ENCODE measurements at places on chromosomes 11 and 22. TPM values are rescaled to one million over a fixed set of nuclear protein-coding genes. Genes with fewer than 3 reads are reported as not detected.

DNA sequence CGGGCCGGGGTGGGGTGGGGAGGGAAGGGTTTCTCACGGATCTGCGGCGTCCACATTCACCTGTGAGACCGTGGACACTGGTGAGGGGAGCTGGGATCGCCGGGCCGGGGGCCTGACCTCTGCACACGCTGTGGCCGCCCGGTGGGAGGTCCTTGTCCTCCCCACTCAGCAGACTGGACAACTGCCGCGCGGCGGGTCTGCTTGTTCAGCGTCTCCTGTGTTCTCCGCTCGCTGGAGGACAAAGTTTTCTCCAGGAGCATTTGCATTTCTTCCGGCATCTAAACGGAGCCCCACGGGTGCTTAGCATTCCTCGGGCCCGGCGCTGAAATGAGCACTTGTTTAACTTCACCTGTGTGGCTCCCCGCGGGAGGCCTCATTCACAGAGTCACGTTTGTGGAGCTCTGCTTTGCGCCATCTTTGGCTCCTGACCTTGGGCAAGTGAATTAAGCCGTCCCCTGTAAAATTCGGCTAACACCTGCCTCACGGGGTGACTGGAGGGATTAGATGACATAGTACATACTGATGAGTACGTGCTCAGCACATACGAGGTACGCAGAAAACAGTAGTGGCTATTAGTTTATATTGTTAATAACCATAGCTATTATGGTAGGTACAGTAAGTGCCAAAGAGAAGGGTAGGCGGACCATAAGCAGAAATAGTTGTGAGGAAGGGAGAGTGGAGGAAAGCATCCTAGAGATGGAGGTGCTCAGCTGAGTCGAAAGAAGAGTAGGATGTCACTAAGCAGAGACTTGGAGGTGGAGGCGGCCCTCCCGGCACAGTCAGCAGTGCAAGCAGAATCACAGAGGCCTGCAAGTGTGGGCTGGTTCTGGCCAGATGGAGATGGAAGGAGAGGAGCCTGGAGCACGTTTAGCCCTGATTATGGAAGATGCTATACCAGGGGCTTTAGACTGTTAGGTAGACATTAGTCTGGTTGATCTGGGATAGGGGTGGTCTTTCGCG is 885 bp downstream of the TRMU start:
- DNase-seq = no peak
- peak overlapping the region; percentile 35 for H3K27ac ChIP-seq
- H3K36me3 ChIP-seq = peaks cover 61% of the 10 kb centered on the region
- peak overlapping the region; percentile 82 for H3K4me3 ChIP-seq

GRCh38 chr11:116580799-116581198 is 192.0 kb downstream of the BUD13 start:
- no peaks in the 10 kb centered on the region for H3K36me3 ChIP-seq
- no peak overlapping the region for H3K4me3 ChIP-seq
- no peak for DNase-seq
- H3K27ac ChIP-seq = no peak overlapping the region

DNA sequence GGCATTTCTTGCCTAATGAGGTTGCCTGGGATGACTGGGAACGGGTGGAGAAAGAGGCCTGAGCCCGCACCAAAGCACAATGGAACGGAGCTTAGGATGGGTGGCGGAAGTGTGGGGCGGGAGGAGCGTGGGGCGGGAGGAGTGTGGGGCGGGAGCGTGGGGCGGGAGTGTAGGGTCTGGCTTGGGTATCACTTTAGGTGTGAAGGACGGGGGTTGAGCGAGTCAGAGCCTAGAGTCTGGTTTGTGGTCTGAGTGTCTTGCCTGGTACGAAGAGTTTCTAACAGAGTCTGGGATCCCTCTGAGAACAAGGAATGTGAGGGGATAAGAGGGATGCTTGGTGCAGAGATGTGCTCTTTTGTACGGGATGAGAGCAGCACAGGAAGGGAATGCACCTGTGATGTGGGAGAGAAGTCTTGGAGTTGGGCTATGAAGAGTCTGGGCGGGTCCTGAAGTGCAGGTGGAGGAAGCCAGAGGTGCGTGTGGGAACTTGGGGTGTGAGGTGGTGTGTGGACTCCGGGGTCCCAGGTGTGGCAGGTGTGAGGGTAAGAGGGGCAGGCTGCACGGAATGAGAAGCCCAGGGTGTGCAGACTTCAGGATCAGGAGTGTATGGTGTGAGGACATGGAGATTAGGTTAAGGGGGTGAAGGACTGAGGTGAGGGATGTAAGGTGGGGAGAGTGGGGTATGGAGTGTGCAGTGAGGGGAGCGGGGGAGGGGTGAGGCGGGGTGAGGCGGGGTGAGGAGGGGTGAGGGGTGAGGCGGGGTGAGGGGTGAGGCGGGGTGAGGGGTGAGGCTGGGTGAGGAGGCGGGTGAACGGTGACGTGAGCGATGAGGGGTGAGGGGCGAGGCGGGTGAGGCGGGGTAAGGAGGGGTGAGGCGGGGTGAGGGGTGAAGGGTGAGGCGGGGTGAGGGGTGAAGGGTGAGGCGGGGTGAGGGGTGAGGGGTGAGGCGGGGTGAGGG is 1.0 kb downstream of the SYCE3 start:
- peak overlapping the region; percentile 56 for H3K4me3 ChIP-seq
- peaks cover 9% of the 10 kb centered on the region for H3K4me1 ChIP-seq
- H3K36me3 ChIP-seq = peaks cover 22% of the 10 kb centered on the region
- no peaks in the 10 kb centered on the region for H3K27me3 ChIP-seq
- no peak for DNase-seq

DNA sequence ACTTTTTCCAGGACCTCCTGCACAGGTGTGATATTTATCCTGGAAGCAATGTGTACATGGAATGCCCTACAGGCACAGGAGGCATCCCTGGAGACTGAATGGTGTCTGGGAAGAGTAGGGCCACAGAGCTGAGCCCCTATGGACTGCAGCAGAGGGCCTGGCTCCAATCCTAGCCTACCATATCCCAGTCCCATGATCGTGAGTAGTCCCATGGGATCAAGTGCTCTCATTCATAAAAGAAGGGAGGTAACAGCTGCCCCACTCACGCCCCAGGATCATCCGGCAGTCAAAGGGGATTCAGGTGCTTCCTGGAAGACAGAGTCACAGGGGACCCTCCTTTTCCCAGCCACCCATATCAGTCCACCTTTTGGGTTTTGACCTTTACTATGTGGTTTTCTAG is 24.0 kb downstream of the ANKK1 start:
- no peak overlapping the region for H3K27ac ChIP-seq
- DNase-seq = no peak
- H3K36me3 ChIP-seq = no peaks in the 10 kb centered on the region
- H3K4me1 ChIP-seq = no peaks in the 10 kb centered on the region

DNA sequence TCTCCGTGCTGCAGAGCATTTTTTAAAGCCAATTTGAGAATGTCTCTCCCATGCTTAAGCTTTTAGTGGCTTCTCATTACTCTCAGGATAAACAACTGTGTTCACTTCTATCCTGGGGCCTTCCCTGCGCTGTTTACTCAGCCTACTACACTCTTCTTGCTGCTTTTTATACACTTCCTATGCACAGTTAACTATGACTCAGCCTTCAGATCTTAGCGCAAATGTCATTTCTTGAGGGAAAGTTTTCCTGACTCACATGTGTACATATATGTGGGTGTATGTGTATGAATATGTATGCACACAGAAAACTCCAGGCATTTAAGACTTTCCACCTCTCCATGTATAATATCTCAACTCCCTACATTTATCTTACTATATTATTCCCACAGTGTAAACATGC is 9.8 kb downstream of the THAP12 start:
- no peak overlapping the region for H3K4me3 ChIP-seq
- peak overlapping the region; percentile 6 for H3K27ac ChIP-seq
- no peaks in the 10 kb centered on the region for H3K27me3 ChIP-seq
- peaks cover 12% of the 10 kb centered on the region for H3K4me1 ChIP-seq
- no peaks in the 10 kb centered on the region for H3K36me3 ChIP-seq
- DNase-seq = no peak

DNA sequence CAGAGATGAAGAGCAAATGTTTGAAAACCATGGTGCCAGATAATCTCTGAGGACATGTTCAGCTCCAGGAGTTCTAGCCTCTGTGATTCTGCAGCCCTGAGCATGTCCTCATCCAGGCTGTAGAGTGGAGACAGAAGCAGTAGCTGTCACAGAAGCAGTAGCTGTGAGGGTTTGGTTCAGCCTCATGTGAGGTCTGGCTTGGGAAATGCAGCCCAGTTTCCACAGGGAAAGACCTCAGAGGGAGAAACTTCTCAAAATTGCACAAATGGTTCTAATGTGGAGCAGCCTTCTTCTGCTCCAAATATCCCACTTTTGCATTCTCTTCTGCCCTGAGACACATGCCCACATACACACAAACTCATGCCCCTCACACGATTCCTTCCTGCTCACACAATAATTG is 48.4 kb downstream of the DBX1 start:
- DNase-seq = no peak
- H3K36me3 ChIP-seq = peaks cover 14% of the 10 kb centered on the region
- peaks cover 29% of the 10 kb centered on the region for H3K4me1 ChIP-seq
- H3K27me3 ChIP-seq = no peaks in the 10 kb centered on the region
- H3K4me3 ChIP-seq = peak overlapping the region; percentile 13

DNA sequence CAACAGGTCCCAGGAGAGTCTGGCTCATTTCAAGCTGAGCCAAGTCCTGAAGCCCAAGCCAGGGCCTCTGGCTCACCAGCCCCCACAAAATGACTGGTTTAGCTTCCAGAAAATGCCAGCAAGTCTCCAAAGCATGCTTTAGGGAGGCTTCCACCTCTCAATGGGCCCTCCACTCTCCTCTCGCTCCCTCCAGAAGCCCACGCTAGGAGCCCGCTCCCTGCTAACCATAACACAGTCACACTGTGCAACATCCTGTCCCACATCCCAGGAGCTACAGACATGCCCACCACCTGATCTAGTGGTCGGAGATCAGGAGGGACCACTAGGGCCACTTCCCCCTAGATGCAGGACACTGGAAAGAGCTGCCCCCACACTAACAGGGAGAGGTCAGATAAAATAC is 6.9 kb downstream of the SULT4A1 start:
- H3K4me3 ChIP-seq = no peak overlapping the region
- no peaks in the 10 kb centered on the region for H3K36me3 ChIP-seq
- no peaks in the 10 kb centered on the region for H3K4me1 ChIP-seq
- no peaks in the 10 kb centered on the region for H3K27me3 ChIP-seq

DNA sequence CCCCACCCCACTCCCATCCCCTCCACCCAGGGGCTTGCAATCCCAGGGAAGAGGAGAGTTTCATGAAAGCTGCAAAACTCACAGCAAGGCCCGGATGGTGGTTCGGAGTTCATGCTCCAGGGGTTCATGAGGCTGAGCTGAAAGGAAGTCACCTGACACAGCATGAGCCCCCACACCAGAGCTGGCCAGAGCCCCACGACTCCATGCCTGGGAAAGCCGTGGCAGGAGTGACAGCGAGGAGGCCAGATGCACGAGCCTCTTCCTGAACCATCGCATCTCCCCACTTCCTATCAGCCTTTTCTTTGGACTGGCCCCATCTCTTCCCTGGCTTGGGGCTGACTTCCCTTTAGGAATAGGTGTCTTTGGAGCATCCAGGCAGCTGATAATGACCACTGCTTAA is 105.8 kb downstream of the ABTB2 start:
- peaks cover 10% of the 10 kb centered on the region for H3K36me3 ChIP-seq
- H3K27ac ChIP-seq = no peak overlapping the region
- peaks cover 25% of the 10 kb centered on the region for H3K4me1 ChIP-seq

DNA sequence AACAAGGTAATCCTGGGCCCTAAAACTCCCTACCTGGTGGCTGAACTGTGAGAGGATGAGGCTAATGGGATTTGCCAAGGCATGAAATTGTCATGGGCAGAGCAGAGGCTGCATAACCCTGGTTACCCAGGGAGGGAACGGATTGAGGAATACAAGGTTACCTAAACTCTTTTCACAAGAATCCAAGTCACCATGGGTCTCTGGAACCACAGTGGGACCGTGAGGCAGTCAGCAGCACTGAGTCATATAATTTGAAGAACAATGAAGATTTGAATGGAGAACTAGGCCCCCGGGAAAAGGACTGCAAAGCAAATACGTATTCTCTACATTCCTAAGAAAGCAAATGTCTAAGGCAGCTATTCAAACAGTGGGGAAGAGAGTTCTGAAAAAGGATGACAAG is 19.8 kb downstream of the CAT start:
- H3K36me3 ChIP-seq = peaks cover 10% of the 10 kb centered on the region
- no peak overlapping the region for H3K4me3 ChIP-seq
- H3K27ac ChIP-seq = no peak overlapping the region
- DNase-seq = no peak
- H3K27me3 ChIP-seq = no peaks in the 10 kb centered on the region

DNA sequence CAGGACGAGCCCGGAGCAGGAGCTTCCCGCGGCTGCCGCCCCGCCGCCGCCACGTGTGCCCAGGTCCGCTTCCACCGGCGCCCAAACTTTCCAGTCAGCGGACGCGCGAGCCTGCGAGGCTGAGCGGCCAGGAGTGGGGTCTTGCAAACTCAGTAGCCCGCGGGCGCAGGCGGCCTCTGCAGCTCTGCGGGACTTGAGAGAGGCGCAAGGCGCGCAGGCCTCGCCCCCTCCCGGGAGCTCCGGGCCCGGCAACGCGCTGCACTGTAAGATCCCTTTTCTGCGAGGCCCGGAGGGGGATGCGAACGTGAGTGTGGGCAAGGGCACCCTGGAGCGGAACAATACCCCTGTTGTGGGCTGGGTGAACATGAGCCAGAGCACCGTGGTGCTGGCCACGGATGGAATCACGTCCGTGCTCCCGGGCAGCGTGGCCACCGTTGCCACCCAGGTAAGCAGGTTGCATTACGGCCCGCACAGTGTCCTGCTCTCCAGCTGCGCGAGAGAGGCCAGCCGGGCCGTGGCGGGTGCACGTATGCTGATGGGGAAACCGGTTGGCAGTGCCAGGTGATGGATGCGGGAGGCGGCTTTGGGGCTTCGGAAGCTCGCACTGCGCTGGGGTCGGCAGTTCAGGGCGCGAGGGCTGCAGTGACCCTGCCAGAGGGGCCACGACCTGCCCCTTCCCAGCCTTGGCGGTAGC is 2.0 kb downstream of the SLC6A5 start:
- H3K4me3 ChIP-seq = no peak overlapping the region
- H3K4me1 ChIP-seq = no peaks in the 10 kb centered on the region
- H3K27me3 ChIP-seq = peaks cover 89% of the 10 kb centered on the region
- H3K27ac ChIP-seq = no peak overlapping the region

The GRIA4 gene
- total RNA-seq = not detected

The ACAD8 gene
- 21.0 TPM for total RNA-seq

The UQCC3 gene
- 11.4 TPM for total RNA-seq

The RFPL3 gene
- not detected for total RNA-seq

The CLDN5 gene
- total RNA-seq = not detected

The TRIM21 gene
- 19.1 TPM for total RNA-seq

The GLYAT gene
- not detected for total RNA-seq

The CYTH4 gene
- 0.38 TPM for total RNA-seq

The GRAP2 gene
- not detected for total RNA-seq

All from Calu3 (cell line).